ENCODE measurements at places on chromosomes 4 and X. TPM values are rescaled to one million over a fixed set of nuclear protein-coding genes. Genes with fewer than 3 reads are reported as not detected.

Gene ZNF185
- total RNA-seq = 0.75 TPM

Gene MAGEA11
- total RNA-seq = not detected

Gene SLITRK2
- total RNA-seq = not detected

Gene APLN
- total RNA-seq = 0.15 TPM

Gene SASH3
- 245 TPM for total RNA-seq

DNA sequence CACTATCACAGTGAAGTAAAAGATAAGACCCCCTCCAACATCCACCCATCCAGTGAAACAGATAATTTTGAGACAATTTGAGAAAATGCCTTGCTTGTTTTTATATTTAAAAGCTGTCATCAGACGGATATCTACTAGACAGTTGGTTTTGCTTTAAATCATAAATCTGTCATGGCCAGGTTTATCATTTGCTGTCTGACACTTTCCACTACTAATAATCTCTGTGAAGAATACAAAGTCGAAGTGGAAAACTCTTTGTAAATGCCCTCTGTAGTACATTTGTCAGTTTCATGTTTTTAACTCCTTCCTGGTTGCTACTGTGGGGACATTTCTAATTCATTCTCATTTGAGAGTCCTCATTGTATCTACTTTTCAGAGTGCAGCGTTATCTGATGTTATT is 1606.2 kb upstream of the PCDH7 start:
- no peak for DNase-seq

DNA sequence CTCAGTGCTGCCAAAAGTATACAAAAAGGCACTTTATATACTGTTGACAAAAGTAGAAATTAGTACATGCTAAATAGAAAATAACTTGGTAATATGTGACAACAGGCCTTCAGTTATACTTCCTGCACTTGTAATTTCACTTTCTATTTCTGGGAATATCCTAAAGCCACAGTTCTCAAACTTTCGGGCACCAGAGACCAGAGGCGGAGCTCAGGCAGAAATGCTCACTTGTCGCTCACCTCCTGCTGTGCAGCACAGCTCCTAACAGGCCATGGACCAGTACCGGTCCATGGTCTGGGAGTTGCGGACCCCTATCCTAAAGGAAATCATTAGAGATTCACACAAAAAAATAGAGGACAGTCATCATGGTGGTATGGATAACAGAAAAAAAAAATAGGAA is 25.7 kb downstream of the ACSL4 start:
- DNase-seq = no peak

- DNase-seq = no peak
Observed at GRCh38 chr4:7041801-7042502, 1.2 kb upstream of the TADA2B start.

DNA sequence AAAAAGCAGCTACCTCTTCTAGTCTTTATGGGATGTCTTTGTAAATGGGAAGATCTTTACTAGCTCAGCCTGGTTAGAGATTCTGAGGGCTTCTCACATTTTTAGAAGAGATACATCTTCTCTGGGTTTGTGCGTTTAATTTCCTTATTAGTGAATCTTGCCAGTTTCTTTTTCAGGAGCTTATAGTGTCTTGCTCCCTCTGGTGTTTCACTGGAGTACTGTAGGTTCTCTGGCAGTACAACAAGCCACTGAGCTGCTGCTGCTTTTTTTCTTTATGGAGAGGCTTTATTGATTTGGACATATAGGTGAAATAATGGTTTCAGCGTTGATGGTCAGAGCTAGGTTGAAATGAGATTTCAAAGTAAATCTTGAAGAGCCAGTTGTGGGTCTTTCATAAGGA is 82.9 kb downstream of the LAS1L start:
- DNase-seq = no peak

DNA sequence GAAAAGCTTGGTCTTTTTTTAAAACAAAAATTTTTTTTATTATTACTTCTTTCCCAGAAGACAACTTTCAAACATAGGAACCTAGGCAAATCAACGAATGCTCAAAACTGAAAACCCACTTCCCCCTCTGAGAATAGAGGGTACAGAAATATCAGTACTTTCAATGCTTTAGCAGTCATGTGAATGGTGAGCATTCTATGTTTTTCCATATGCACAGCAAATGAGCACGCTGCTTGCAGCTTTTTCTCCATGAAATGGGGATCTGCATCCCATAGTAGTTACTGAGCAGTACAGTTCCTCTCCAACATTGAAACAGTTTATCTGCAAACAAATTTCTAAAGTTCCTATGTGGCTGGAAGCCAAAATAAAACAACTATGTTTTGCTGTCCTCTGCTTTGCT is 108.4 kb upstream of the BMP2K start:
- DNase-seq = no peak

- no peak for DNase-seq
Observed at GRCh38 chrX:109952050-109952449, 50.9 kb upstream of the TMEM164 start.

DNA sequence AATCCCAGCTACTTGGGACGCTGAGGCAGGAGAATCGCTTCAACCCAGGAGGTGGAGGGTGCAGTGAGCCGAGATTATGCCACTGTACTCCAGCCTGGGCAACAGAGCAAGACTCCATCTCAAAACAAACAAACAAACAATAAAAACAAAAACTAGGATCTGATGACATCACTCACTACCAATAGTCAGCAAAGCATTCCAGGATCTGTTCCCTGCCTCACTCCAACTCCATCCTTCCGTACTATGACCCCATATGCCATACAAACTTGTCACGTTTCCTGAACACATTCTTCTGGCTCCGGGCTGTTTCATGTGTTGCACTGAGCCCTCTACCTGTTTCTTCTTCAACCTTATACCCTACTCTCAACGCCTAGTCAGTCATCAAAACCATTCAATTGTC is 47.3 kb downstream of the RBM47 start:
- no peak for DNase-seq

DNA sequence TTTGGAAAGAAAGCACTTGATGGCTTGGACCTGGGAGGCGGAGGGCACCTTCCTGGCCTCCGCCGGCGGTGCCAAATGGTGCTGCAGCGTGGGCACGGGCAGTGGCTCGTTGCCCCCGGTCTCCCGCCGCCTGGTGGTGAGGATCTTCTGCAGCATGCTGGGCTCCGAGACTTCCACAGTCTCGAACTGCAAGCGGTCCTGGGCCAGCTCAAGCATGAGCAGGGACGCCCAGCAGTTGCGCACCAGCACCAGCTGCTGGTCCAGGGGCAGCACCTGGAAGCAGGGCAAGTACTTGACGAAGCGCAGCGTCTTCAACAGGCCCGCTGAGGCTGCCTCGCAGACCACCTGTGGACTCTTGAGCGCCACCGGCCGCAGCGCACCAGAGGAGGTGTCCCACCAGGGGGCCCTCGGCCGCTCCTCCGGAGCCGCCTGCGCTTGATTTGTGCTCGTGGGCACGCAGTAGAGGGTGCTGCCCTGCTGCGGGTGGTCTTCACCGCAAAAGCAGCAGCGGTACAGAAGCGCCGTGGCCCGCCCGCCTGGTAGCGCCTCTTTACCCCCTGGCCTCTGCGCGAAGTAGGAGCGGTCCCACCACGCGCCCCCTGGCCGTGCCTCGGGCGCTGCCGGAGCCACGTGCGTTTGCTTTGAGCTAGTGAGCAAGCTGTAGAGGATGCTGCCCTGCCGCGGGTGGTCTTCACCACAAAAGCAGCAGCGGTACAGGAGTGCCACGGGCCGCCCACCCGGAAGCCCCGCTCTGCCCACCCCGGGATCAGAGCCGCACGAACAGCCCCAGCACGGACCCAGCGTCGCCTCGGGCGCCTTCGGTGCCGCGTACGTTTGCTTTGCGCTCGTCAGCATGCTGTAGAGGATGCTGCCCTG is 689 bp downstream of the NR0B1 start:
- no peak for DNase-seq

All from activated CD4-positive, alpha-beta memory T cell treated with anti-CD3 and anti-CD28 coated beads, Interleukin-2, amount 10 ng/mL, durations not matched to agents 7 days and 5 days (primary cell).